Right atrium auricular region (tissue), 2 donors: ENCODE measurements at places on chromosomes 6 and 20. TPM values are rescaled to one million over a fixed set of nuclear protein-coding genes. Genes with fewer than 3 reads are reported as not detected.

- peak; percentile 43 for DNase-seq
- H3K27me3 ChIP-seq: no peaks in the 10 kb centered on the region
- no peak overlapping the region for H3K4me3 ChIP-seq
Measured at GRCh38 chr6:160160929-160161646, 39.5 kb downstream of the SLC22A1 start.

DNA sequence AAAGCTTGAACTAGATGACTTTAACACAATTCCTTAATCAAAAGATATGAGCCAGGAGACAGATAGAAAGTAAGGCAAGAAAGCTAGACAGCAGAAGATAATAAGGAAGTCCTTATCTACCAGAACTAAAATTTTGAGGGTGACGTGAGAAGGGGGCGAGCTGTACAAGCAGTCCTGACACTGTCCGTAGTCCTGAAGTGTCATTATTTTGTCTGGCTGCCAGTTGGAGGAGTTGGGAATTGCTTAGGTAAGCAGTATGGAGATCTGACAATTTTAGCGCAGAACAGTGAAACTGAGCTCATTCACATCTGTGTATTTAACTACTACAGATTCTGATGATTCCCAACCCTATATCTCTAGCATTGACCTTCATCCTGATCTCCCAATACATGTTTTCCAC lies 25.8 kb upstream of the CEP85L start:
- DNase-seq: no peak
- H3K27ac ChIP-seq: no peak overlapping the region
- H3K4me3 ChIP-seq: no peak overlapping the region
- H3K4me1 ChIP-seq: no peaks in the 10 kb centered on the region
- H3K27me3 ChIP-seq: no peaks in the 10 kb centered on the region

Gene CRIP3
- total RNA-seq: not detected

- no peak overlapping the region for H3K27ac ChIP-seq
- H3K36me3 ChIP-seq: no peaks in the 10 kb centered on the region
- no peaks in the 10 kb centered on the region for H3K27me3 ChIP-seq
- no peaks in the 10 kb centered on the region for H3K4me1 ChIP-seq
- H3K4me3 ChIP-seq: peak overlapping the region; percentile 31
Measured at GRCh38 chr6:73388800-73389512, 5.7 kb upstream of the DDX43 start.

Gene MATN4
- not detected for total RNA-seq
